ENCODE measurements at places on chromosomes 6 and 20.

DNA sequence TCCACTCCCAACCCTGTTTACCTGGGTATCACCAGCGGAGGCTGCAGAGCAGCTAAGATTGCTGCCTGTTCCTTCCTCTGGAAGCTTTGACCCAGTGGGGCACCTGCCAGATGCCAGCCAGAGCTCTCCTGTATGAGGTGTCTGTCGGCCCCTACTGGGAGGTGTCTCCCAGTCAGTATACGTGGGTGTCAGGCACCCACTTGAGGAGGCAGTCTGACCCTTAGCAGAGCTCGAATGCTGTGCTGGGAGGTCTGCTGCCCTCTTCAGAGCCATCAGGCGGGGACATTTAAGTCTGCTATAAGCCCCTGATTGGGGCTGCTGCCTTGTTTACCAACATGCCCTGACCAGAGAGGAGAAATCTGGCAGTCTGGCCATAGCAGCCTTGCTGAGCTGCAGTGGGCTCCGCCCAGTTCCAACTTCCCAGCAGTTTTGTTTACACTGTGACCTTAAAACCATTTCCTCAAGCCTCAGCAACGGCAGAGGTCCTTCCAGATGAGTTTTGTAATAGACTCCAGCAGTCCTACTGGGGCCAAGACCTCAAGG, 2.8 kb downstream of the RAET1E start:
- no peak for DNase-seq

DNA sequence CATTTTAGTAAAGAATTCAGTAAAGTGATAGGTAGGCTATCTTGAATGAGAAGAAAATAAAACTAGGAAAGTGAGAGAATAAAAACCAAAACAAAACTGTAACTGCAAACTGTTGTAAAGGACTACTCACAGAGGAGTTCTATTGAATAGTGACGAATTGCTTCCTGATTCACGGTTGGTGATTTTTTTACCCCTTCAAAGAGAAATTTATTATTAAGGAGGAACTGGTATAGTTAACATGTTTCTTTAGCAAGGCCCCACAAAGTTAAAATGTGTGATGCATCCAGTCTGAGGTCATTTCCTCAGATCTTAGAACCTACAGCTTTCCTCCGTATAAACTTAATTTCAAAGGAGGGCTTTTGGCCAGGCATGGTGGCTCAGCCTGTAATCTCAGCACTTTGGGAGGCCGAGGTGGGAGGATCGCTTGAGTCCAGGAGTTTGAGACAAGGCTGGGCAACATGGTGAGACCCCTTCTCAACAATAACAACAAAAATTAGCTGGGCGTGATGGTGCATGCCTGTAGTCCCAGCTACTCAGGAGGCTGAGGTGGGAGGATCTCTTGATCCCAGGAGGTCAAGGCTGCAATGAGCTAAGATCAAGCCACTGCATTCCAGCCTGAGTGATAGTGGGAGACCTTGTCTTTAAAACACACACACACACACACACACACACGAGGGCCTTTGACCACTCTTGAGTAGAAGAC, 8.3 kb downstream of the PRDM1 start:
- DNase-seq, result no peak

DNA sequence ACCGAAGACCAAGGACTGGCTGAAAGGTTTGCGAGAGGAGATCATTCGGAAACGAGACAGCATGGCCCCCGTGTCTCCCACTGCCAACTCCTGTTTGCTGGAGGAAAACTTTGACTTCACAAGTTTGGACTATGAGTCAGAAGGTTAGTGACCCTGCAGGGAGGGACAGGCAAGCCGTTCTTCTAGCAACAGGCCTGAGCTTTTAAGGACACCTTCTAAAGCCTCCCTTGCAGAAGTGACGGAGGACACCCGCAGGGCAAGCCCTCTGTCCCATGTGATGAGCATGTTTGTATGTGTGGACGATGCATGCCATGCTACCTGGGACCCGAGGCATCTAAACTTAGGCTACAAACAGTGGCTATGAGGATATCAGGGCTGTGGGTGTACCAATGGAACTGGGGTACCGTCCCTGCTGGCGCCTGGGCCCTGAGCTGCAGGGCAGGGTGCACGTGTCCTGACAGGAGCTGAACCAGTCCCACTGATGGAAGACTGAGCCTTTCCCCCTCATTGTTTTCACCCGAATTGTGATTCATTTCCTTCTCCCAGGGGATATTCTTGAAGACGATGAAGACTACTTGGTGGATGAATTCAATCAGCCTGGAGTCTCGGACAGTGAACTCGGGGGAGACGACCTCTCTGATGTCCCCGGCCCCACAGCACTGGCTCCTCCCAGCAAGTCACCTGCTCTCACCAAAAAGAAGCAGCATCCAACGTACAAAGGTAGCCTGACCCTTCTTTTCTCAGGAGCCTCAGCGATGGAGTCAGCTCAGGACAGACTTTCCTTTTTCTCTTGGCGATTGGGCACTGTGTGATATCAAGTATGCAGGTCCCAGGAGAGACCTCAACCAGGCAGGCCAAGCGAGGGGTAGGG, 84.4 kb downstream of the SERAC1 start:
- no peak for DNase-seq

DNA sequence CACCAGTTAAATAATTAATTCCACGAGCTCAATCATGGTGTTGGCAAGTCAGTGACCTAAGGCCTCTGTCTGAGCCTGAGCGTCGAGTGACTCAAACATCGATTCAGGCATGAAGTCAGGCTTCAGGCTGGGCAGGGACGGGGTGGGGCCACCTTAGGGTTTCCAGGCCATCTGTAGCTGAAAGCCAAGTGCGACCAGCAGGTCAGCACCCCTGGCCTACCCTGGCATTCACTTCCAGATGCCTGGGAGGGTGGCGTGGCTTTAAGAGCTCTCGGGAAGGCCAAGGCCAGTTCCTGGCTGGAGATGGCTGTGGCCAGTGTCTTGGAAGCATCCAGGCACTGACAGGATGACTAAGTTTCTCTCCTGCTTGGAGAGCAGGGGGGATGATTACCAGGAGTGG, 113.4 kb downstream of the DACT2 start:
- no peak for DNase-seq

GRCh38 chr6:157383471-157383870, 2.5 kb downstream of the ZDHHC14 start:
- no peak for DNase-seq

DNA sequence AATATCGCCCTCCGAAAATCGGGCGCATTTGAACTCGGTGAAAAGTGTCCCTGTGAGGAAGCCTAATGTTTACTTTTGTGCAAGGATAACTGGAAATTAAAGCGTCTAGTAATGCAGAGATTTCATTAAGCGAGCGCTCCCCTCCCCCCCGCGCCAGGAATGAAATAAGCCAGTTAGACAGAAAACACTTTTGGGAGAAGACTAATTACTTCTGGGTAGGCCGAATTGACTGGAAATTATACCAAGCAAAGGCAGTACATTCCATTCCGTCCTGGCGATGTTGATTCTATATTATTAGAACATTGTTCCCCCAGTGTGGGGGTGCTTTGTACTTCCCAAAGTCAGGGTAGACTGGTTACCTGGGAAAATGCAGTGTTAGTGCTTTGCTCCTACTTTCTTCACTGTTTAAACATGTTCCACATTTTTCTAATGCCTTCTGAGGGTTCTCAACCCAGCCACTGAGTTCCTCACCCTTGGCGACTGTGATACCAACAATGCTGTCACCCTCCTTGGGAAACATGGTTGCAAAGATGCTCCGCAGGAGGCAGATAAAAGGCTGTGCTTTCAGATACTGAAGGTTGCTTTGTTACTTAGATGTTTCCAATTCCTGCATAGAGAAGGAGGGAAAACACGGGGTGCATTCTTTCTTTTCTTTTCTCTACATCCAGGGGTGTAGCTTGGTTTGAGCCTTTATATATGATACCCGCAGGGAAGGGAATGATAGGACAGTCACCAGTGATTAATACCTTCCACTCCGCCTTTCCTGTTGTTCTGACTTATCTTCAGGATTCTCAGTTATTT, 2.6 kb downstream of the GJA1 start:
- DNase-seq, result no peak

GRCh38 chr20:44247131-44247571, at the start of gene GDAP1L1:
TSS of gene GDAP1L1 (plus strand) at chr20:44247308. CDS start at chr20:44247335, 27 bp downstream.
- peak; percentile 73 for DNase-seq

DNA sequence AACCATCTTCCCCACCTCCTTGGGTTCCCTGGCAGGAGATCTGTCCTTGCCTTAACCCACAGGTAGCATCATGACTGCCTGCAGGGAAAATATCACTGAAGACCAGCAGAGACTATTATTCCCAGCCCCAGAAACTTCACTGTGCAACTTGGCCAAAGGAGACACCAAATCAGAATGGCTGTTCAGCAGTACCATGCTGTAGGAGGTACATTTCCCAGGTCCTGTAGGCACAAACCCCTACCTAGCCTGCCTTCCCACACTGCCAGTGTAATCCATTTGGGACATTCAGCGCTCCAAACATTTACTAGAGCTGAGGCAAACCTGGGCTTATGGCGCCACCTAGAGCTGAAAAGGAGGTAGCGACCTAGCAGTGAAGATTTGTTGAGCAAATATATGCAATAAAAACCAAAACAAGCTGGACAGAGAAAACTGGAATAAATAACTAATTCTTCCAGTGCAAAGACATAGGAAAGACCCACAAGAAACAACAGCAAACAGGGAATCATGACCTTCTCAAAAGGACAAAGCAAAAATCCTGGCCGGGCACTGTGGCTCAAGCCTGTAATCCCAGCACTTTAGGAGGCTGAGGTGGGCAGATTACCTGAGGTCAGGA, 60.3 kb downstream of the VTA1 start:
- no peak for DNase-seq

- no peak for DNase-seq
Observed at GRCh38 chr6:145305670-145306069, 429.6 kb downstream of the EPM2A start.

DNA sequence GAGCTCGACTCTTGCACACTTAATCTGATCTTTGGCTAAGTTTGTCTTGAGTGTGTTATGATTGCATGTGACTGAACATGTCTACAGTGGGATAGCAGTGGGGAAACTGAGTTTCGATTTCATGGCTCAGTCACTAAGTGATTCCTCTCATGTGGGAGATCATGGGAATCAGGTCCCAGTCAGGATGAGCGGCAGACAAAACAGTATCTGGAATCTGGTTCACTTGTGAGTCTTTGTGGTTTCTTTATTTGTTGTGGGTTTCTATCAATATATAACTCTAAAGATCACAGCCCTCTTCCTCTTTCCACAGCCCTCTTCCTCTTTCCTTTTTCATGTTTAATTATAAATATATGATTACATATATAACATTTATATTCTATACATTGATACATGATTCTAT, 4.0 kb downstream of the RPP21 start:
- DNase-seq, result no peak

DNA sequence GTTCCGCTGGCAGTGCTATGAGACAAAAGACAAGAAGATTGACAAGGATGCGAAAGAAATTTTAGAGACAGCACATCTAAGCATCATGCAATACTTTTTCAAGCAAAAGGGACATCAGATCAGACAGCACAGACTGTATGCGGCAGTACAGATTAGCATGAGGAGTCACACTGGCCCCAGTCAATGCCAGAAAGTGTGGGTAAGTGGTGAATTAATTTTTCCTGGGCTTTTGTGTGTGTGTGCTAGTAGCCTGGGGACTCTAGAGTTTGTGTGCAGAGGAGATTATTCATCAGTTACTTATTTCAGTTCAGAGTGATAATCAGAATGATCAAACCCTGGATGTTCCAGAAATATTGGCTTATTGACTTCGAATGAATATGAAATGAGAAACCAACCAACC, 47.2 kb downstream of the LAMA4 start:
- no peak for DNase-seq

DNA sequence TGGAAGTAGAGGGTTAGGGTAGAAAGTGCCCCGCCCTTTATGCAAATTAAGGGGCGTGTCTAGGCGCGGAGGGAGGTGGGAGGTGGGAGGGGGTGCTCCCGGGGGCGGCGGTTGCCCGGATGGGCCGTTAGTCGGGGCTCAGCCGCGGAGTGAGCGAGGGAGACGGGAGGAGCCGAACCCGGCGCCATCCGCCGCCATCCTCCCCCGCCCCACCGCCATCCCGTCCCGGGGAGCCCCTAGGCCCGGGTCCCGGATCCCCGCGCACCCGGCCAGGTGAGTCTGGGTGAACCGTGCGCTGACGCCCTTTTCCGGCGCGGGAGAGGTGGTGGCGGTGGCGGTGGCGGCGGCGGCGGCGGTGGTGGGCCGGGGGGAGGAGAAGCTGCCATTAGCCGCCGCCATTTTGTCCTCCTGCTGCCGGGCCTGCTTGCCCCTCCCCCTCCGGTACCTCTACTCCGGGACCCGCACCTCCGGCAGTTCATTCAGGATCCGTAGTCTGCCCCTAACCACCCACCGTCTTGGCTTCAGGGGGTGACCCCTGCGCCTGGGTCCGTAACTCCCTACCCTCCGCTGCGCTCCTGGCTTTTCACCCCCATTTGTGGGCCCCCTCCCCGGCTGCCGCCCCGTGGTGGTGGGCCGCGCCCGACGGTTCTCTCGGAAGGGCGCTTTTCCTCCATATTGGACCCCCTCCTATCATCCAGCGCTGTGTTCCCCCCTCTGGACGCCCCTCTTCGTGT, at the start of gene PRRC2A:
PRRC2A (plus strand) TSS at position 130 of the 734 bp plus-strand sequence. CDS start 2,075 bp downstream, outside the sequence.
- DNase-seq, result peak; percentile 64

GRCh38 chr6:81744131-81744530, 8.3 kb downstream of the TENT5A start:
- no peak for DNase-seq

DNA sequence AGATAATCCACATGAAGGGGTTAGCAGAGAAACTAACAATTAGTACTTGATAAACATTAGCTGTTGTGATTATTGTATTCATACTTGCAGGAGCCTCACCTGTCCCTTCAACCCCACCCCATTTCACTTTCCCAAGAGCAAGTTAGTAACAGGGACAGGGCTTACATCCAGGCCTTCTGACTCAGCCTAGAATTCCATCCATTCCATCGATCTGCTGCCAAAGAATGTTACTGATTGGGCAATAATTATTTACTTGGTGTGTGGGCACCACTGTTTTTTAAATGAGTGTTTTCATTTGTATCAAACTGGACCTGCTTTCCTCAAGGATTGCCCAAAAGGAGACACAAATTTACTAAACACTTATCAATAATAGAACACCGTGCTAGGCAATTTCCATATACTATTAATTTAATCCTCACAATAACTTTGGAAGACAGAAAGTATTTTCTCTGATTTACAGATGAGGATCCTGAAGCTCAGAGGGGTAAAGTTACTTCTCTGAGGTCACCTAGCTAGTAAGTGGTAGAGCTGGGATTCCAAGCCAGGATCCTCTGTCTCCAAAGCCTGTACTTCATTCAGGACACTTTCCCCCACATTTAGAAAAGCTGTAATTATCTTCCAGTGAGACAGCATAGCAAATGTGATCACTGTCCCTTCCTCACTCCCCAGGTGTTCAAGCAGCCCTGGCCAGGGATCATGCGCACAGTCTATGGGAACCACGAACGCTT, 32.8 kb downstream of the GSS start:
- no peak for DNase-seq

DNA sequence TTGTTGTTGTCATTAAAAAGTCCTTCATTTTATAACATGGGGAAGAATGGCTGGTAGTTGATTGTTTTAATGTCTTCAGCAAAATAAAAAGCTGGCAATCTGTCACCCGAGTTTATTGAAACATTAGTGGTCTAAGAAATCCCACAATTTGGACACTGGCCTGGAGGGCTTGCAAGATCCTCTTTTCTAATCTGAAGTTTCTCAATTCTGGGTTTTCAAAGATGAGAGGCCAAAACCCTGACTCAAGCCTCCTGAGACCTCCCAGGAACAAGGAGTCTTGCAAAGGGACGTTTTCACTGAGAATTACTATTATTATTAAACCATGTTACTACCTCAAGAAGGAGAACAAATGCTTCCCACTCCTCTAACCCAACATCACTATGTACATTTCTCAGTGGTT, 19.5 kb downstream of the MAP1LC3A start:
- DNase-seq, result no peak

- DNase-seq, result peak; percentile 74
Observed at GRCh38 chr6:139373154-139373927, 1.1 kb downstream of the CITED2 start.

- DNase-seq, result no peak
Observed at GRCh38 chr20:10605547-10606195, 68.1 kb downstream of the JAG1 start.
